Peyer's patch (tissue), 4 donors: ENCODE measurements at places on chromosomes 5 and 9. TPM values are rescaled to one million over a fixed set of nuclear protein-coding genes. Genes with fewer than 3 reads are reported as not detected.

GRCh38 chr5:177553671-177554429, 513 bp downstream of the FAM193B start:
- peak; percentile 19 for DNase-seq

DNA sequence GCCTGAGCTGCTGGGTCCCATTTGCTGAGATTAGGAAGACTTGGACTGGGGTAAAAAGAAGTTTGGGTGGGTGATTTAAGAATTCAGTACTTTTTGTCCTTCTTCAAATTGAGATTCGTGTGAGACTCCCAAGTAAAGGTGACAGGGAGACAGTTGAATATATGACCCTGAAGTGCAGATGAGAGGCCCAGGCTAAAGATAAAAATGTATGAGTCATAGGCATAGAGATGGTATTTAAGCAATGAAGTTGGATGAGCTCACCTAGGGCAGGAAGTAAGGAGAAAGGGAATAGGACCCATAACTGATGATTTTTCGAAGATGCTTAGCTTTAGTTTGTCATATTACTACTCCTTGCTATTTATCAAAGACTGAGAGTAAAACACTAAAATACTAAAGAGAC, 255.9 kb upstream of the ADRA1B start:
- DNase-seq = no peak

GRCh38 chr9:4555236-4555635, 65.0 kb downstream of the SLC1A1 start:
- no peak for DNase-seq

GRCh38 chr5:123530728-123531127, 18.8 kb downstream of the CSNK1G3 start:
- no peak for DNase-seq

DNA sequence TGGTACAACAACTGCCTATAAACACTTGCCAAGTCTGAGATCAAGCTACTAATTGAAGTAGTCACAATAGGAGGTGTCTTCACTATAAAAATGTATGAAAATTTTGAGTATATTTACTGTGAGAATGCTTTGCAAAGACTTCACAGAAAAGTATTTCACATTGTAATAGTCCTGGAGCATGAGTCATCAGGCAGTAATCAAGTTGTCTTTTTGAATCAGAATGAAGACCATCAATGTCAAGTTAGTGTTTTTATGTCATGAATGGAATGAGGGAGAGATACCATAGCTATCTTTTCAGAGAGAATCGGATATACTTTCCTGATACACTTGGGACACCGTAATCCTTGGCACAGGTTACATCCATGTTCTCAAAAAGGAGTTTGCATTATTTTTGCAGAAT, 466.9 kb upstream of the ARRDC3 start:
- DNase-seq = no peak

- no peak for DNase-seq
Observed at GRCh38 chr5:137743031-137743640, 7.2 kb upstream of the KLHL3 start.

FAM221B gene
- total RNA-seq = not detected

GRCh38 chr5:171450423-171451331, 31.2 kb downstream of the FGF18 start:
- DNase-seq = peak; percentile 62

EGFLAM gene
- 0.54 TPM for total RNA-seq

STPG3 gene
- total RNA-seq = not detected

DNA sequence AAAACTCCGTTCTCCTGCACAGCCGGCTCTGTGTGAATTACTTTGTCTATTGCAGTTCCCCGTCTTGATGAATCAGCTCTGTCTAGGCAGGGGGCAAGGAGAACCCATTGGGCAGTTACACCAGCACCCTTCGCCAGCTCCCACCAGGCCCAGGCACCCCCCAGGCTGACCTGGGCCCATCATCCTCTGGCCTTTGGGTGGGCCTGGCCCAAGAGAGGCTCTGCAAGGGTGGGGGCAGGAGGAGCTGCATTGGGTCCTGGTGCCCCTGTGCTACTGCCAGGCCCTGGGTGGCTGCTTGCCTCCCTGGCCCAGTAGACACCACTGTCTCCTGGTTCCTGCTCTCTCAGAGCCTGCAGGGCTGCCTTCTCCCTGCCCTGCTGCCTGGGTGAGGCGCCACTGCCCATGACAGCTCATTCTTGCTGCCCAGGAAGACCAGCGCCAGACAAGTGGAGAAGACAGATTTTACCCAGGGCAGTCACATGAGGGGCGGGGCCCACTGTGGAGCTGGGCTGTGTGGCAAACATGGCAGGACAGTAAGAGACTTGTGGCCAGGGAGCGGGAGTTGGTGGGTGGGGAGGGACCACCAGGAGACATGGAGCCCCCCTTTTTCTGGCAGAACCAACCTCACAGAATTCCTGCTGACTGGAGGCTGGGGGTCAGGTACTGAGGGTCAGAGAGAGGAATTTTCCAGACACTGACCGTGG, 67.2 kb downstream of the MRPL36 start:
- DNase-seq = peak; percentile 41

DNA sequence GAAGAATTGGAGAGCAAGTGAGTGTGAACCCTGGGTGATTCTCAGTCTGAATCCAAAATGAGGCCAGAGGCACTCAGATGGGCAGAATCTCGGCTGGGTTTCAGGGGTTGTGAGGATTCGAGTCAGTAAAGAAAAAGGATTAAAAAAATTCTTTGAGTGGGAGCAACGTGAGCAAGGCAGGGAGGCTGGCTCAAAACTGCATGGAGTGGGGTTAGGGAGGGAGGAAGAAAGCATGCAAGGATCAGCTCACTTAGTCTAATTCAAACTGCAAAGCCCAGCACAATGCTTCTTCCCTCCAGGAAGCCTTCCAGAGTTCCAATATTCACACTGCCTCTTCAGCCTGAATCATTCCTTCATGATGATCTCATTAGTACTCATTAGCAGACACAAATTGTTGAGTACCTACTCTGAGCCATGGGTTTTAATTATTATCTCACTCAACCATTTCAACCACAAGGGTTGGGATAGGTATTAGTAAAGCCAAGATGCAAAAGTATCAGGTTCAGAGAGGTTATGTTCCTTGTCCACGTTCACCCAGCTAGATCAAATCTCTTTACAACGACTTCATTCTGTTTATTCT, 95.8 kb downstream of the BRINP1 start:
- no peak for DNase-seq

DNA sequence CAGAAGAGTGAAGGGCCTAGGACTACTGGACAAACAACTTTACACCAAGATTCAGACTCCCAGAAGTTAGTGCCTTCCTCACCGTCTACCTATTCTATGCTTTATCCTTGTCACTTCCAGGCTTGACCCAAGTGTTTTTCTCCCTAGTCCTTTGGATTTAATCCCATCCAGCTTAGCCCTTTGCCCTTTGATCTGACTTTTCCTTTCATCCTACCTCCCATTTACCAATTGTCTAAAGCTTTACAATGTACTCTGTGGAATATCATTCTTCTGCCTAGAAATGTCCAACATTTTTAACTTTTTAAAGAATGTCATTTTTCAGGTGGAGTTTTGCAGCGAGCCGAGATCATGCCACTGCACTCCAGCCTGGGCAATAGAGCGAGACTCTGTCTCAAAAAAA, 292.1 kb downstream of the EPB41L4A start:
- DNase-seq = no peak

DNA sequence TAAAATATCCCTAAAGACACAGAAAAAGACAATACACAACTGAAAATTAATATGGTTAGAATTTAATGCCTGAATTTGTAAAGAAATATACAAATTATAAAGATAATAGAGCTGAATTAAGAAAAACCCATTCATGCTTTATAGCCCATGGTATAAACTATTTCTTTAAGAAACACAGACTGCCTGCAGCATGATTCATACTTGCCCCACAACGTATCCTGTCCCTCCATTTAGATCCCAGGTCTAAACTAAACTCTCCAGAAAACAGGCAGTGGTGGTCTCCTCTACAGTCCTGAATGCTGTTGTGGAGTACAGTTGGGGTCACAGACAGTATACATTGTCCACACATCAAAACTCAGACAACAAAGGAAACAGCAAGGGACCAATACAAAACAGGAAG, 24.8 kb downstream of the IL6ST start:
- DNase-seq = no peak

- DNase-seq = no peak
Observed at GRCh38 chr5:21195145-21195544, 1207.1 kb upstream of the CDH18 start.

DNA sequence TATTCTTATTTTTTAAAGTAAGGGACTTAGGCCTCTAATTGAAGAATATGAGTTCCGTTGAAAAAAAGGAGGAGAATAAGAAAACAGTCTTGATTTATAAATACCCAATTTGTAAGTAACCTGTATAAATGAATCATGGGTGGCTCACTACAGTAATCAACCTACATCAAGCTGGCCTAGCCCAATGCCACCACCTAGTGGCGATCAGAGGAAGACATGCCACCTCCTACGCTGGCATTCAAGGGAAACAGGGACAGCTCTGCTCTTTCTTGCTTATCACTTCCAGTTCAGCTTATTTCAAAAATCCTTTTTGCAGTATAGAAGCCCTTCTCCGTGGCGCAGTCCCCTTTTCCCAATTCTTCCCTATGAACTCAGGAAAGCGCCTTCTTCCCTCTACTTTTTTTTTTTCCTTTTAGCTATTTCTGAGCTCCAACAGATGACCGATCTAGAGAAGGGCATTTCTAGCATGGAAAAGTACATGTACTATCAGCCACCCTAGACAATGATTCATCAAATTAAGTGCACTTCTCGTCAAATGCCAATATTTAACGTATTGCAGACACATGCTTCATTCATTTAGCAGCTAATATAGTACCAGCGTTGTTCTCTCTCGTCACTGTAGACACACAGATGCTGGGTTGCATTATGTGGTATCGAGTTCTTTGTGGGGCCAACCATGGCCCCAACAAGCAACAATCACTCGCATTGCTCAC, 28.3 kb downstream of the PTPN3 start:
- DNase-seq = peak; percentile 74

OLFML2A gene
- 8.3 TPM for total RNA-seq

DNA sequence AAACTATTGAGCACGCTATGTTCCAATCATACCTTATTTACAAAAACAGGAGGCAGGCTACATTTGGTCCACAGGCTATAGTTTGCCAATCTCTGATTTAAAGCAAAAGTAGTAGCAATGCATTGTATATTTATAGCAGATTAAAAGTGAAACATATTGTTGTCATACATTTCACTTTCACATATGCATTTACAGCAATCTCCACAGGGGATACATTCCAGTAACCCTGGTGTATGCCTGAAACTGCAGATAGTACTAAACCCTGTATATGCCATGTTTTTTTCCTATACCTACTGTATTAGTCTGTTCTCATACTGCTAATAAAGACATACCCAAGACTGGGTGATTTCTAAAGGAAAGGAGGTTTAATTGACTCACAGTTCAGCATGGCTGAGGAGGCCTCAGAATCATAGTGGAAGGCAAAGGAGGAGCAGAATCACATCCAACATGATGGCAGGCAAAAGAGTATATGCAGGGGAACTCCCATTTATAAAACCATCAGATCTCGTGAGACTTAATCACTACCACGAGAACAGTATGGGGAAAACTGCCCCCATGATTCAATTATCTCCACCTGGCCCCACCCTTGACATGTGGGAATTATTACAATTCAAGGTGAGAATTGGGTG, 5.9 kb upstream of the CSF1R start:
- no peak for DNase-seq

TDRD7 gene
- 28.5 TPM for total RNA-seq

OBP2B gene
- not detected for total RNA-seq

GRCh38 chr5:150298701-150299451, 3.8 kb downstream of the ARSI start:
- DNase-seq = no peak

FAXDC2 gene
- total RNA-seq = 47.5 TPM

PDCD1LG2 gene
- 0.40 TPM for total RNA-seq
